Stimulated activated CD8-positive, alpha-beta memory T cell treated with anti-CD3 and anti-CD28 coated beads, Interleukin-7, amount 100 ng/mL, for 4 hours (primary cell): ENCODE measurements at places on chromosomes 13 and 19.

DNA sequence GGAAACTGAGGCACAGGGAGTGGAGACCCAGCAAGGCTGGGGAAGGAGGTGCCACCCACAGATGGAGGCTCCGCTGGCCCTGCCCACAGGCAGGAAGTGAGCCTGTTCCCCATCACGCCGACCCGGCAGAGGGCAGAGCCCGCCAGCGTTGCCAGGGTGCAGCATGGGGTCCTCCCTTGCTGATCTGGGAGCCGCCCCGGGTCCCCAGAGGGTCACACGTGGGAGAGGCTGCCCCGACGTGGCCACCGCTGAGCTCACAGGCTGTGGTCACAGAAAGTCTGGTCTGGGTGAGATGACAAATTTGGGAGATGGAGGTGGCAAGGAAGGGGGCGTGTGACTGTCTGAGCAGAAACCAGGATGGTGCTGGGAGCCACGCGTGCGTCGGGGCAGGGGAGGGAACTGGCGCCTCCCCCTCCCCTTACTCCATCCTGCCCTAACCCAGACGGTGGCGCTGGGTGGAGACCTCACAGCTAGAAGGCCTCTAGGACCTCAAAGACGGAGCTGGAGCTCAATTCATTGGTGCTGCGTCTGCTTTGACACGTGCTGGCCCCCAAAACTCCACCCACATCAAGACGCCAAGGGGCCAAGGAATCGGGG is 7.7 kb downstream of the MEX3D start:
- DNase-seq: no peak

DNA sequence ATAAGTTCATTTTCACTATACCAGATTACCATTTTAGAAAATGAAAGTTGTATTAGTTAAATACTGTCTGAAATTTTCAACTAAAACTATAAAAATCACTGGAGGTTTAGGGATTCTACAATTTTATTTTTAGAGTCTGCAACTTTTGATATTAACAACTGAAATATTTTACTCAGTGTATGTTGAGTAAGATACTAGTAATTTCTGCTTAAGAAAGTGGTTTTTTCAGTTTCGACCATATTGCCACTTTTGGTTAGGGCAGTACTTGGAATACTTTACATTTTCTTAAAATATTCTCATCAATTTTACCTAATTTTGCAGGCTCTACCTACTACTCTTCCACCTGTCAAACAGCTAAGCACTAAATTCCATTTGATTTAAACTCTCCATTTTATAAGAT is 59.6 kb downstream of the KCNRG start:
- DNase-seq: no peak

DNA sequence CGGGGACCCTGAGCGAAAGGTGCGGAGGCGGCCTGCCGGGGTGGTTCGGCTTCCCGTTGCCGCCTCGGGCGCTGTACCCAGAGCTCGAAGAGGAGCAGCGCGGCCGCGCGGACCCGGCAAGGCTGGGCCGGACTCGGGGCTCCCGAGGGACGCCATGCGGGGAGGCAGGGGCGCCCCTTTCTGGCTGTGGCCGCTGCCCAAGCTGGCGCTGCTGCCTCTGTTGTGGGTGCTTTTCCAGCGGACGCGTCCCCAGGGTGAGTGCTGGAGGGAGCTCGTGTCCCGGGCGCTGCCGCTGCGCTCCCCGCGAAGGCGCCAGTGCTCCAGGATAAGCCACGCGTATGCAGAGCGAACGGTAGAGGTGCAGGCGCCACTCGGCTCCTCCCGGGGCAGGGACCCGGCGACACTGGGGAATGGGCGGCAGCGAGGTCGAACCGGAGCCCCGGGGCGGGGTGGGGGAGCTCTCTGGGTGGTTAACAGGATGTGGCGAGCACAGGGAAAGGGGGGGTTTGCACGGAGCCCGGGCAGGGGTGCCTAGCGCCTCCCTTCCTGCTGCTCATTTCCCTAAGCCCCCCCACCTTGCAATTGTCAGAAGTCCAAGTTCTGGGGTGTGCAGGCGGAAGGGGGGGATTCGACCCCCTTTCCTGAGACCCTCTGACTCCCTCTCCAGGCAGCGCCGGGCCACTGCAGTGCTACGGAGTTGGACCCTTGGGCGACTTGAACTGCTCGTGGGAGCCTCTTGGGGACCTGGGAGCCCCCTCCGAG is at the start of gene IL27RA:
TSS of gene IL27RA (plus strand) at position 44 of the 762 bp plus-strand sequence. CDS start at position 155, 111 bp downstream.
- DNase-seq: peak; percentile 47

DNA sequence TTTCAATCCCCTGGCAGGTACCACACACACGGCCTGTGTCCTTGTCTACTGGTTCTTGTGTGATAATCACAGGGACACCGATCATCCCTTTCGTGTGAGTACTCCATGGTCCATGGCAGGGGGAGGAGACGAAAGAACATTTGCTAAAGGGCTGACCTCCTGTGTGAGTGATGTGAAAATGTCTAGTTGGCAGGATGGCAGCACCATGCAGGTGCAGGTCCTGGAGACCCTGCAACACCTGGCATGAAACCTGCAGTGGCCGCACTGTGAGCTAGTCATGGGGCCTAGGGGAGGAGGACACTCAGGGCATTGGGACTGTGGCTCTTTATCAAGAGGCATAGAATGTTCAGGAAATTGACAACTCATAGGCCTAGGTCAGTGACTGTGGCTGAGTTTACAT is 22.9 kb upstream of the LGALS14 start:
- DNase-seq: no peak

GRCh38 chr19:18126097-18126496 is 26.9 kb upstream of the PIK3R2 start:
- DNase-seq: no peak

DNA sequence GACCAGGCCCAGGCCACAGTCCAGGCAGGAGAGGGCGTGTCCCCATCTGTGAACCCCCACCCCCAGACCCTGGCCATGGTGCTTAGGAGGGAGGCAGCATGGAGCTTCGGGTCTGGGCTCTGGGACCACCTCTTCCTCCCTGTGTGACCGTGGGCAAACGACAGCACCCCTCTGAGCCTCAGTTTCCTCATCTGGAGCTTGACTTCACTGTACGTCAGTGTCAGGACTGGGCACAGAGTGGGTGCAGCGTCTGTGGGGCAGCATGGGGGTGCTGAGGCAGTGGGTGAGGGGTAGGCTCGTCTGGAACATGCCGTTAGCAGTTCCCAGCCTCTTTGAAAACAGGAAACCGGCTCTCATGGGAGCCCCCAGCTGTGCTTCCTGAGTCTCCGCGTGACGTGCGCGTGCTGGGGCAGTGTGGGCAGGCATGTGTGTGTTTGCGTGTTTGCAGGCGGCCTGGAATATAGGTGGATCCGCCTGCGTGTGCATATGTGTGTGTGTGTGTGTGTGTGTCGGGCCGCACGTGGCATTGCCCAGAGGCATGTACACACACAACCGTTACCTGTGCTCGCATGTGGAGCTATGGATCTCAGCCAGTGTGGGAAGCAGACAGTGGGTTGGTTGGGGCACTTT is 15.8 kb downstream of the ARRDC2 start:
- DNase-seq: peak; percentile 46

DNA sequence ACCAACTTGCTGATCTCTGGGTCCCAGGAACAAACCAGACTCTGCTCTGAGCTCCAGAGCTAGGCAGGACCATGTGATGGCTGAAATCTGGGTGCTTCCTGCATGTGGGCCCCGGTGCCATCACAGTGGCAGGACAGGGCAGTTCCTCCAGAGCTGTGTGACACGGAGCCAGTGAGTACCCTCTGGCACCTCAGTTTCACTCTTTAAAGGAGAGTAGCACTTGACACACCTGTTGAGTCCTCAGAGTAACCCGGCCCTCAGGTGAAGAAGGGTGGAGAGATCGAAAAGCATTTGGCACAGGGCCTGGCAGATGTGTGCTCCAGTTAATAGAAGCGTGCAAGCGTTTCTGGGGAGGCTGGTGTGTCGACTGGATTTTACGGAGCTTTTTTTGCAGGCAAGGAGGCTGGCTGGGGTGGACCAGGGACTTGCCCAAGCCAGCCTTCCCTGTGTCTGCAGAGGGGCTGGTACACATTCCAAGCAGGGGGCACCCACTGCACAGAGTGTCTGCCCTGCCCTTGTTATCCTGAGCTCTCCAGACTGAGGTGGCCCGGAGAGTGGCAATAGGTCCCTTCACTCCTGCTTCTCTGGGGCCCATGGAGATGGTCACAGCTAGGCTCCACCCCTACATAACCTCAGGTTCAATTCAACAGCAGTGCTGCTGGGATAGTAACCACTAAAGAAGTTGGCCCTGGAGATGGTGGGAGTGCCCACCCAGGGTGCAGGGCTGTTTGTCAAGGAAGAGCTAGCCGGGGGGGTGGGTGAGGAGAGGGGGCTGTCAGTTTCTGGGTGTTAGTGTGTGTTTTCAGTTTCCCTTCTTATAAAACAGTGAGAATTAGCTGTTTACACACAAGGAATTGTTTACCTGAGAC is 8.3 kb downstream of the RPS19 start:
- DNase-seq: no peak

DNA sequence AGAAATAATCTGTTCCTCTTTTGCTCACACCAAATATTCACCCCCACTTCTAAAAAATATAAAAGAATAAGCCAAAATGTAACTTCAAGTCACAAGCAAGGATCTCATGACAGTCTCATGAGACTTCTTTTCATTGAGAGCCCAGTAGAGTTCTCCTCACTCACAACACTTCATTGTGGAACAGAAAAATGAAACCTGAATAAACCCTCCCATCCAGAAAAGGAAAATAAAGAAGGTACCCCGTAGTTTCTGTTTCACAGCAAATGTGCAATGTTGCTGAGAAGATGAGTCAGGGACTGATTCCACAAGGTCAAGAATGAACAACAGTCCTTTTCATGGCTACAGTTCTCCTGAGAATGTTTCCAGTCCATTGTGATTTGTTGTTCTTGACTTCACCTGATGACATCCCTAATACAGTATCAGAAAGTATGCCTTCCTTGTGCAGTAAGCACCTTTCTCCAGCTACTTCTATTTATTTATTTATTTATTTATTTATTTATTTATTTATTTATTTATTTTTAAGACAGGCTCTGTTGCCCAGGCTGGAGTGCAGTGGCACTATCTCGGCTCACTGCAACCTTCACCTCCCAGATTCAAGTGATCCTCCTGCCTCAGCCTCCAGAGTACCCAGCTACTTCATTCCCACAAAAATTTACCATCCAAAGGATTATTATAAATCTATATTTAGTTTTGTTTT is 6.4 kb upstream of the ZNF841 start:
- DNase-seq: no peak

- DNase-seq: no peak
These were observed 38.1 kb downstream of the RNF17 start for GRCh38 chr13:24802074-24802473.

GRCh38 chr19:12792853-12793289 is 1.6 kb downstream of the JUNB start:
- DNase-seq: no peak

- DNase-seq: no peak
These were observed 29.8 kb downstream of the TSHZ3 start for GRCh38 chr19:31319465-31319864.

DNA sequence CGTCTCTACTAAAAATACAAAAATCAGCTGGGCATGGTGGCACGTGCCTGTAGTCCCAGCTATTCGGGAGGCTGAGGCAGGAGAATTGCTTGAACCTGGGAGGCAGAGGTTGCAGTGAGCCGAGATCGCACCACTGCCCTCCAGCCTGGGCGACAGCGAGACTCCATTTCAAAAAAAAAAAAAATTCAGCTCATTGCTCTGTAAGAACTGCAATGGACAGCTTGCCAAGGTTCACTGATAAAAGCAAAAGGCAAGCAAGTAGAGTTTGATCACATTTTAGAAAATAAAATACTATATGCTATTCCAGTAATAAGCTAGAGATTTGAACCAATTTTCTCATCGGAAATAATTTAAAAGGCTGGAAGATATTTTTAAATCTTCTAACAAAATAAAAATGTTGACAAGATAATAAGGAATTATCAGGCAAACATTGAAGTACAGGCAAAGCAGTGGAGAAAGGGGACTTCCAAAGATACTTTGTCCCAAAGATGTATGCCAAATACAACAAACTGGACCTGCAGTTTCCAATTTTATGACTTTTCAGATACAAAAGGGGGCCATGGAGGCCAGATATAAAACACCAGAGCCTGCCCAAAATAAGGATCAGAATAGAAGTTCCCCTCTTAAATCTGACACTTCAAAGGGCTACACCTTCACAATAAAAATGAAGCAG is 29.6 kb downstream of the SLC6A16 start:
- DNase-seq: no peak

DNA sequence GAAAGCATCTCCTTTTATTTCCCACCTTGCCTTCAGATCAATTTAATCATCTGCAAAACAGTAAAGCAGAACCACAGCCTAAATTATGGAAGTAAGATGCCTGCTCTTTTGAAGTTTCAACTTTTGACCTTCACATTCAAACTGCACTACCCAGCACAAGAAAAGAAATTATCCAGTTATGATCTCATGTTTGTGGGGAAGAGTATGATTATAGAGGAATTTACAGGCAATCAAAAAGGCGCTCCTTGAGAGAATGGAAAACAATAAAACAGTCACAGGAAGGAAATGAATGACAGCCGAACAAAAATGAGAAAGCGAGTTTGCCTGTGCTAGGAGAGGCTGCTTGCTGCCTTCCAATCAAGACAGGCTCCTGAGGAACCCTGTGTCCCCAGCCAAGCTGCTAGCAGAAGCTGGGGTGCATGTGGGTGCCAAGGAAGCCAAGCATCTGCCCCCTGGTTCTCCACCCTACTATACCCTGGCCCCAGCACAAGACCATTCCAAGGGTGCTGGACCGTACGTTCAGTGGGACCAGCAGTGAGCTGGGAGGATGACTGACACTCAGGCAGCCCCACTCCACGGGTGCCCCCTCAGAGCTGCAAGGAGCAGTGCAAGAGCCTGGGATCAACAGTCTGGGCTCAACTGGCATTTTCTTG is 47.8 kb downstream of the PEPD start:
- DNase-seq: no peak

- DNase-seq: no peak
These were observed 3.6 kb upstream of the ADAMTSL5 start for GRCh38 chr19:1516395-1516753.

DNA sequence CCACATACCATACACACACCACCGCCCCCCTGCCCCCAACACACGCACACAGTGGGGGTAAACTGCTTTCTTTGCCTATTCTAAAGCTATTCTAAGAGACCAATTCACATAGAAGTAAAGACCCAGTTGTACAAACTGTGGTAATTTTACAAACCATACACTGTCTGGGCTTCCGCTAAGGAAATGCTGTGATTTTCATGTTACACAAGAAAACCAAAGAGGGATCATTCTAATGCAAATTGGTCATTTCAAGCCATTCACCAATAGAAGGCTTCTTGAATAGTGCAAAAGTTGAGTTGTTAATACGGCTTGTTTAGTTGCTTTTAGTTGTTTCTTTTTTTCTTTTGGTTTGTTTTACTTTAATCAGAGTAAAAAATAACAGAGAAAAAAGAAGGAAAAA is 202.8 kb downstream of the EFNB2 start:
- no peak for DNase-seq

GRCh38 chr13:100433475-100433874 is 155.1 kb downstream of the GGACT start:
- DNase-seq: no peak

GRCh38 chr19:1007399-1008251 is 7.4 kb downstream of the GRIN3B start:
- DNase-seq: no peak

DNA sequence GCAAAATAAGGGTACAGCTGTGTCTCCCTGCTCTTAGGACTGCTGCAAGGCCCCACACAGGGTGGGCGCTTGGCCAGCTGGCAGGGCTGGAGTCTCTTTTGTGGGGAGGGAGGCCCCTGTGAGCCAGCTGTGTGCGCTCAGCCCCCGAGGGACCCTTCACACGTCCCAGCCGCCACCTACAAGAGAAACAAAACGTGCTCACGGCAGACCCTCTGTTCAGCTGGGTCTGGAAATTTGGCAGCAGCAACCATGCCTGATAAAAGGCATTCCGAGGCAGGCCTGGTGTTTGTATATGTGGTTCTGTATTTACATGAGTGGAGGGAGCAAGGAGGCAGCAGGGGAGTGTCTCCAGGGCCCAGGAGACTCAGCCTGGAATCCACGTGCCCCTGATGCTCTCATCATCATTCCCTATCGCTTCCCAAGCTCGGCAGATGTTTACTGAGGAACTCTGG is 49.7 kb downstream of the CRTC1 start:
- DNase-seq: no peak
